ENCODE measurements at places on chromosomes 5 and 9.

GRCh38 chr5:149392718-149393117 is 13.6 kb upstream of the IL17B start:
- DNase-seq, result no peak

GRCh38 chr5:112440031-112440430 is 21.0 kb upstream of the EPB41L4A start:
- no peak for DNase-seq

- DNase-seq, result no peak
Measured at GRCh38 chr9:114046875-114047274, 31.2 kb downstream of the AMBP start.

DNA sequence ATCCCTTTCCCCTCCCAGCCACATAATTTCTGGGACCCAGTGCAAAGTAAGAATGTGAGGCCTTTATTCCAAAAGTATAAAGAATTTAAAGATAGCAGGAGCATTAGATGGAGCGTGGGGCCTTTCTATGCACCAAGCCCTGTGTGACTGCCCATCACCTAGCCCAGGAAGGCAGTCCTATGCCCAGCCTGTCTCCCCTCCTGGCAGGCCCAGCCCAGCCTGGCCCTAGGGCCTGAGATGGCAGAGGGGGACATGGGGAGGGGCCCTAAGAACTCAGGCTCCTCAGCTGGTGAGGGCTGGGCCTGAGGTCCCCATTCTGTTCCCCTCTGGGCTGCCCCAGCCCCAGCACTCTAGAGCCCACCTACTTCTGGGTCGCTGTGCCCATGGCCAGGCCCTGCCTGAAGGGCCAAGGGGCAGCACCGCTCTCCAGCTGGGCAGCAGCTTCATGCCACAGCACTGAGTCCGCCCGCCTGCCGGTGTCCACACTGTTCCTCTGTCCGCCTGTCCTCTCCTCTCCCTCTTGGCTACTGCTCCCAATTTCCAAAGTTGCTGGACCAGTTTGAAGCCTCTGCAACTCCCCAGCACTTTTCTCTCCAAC is 995 bp upstream of the SLC23A1 start:
- DNase-seq, result no peak

GRCh38 chr5:57429513-57430120 is 53.0 kb downstream of the ACTBL2 start:
- DNase-seq, result no peak

DNA sequence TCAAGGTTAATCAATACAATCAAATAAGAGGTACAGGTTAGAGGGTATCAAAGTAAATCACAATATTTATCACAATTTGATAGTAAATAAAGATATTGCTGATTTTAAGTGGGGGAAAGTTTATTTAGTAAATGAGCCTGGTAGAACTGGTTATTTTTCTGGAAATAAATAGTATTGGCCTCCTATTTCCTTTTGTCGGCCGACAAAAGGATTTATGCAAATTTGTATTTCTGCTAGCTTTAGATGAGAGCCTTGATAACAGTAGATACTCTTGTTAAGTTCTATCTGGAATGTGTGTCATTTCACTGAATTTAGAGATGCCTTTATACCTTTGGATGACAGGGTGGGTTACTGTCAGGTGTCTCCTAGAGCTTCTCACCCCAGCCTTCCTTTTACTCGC is 17.8 kb upstream of the SPATA31E1 start:
- no peak for DNase-seq

DNA sequence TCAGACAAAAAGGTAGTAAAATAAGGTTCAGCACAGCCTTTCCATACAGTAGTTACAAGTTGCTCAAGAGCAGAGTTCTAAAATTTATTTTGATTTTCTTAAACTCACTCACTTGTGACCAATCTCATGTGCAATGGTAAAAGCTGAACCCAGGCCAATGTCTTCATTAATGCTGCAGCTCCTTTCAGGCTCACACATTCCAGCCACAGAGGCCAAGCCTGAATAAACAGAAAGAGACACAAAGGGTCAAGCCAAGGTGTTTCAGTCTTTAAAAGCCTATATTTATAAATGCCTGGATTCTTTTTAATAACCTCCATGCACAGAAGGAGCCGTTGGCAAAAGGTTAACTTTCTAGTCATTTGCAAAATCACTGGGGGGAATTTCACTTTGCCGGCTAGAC is 152.5 kb downstream of the ADAMTS6 start:
- DNase-seq, result no peak

- DNase-seq, result no peak
Measured at GRCh38 chr9:27337236-27337635, 40.3 kb upstream of the EQTN start.

- no peak for DNase-seq
Measured at GRCh38 chr5:149682532-149683075, 47.5 kb upstream of the PPARGC1B start.

DNA sequence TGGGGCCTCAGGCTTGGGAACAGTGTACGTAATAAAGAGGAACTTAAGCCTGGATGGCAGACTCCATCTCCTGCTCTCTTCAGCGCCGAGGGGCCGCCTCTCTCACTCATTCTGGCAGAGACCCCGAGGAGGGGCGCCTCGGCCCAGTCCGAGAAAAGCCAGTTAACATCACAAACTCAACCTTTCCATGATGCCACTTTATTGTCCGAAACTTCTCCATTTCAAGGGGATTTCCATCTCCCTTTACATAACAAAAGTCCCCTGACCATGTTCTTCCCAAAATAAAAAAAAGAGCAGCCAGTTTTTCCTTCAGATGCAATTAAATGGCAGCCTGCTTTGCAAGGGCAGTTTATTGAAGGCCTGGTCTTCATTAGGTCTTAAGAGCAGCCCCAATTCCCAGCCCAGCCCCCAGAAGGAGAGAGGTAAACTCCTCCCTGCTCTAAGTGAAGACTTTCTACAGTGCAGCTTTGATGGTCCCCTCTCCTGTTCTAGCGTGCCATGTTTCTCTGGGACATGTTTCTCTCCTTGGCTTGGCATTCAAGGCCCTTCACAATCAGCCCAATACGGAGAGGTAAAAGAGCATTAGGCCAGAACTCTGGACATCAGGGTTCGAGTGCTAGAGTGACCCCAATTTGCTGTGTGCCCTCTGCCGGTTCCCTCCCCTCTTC is 19.5 kb upstream of the RAB14 start:
- DNase-seq, result no peak

- no peak for DNase-seq
Measured at GRCh38 chr5:159496773-159497172, 166.5 kb upstream of the IL12B start.

DNA sequence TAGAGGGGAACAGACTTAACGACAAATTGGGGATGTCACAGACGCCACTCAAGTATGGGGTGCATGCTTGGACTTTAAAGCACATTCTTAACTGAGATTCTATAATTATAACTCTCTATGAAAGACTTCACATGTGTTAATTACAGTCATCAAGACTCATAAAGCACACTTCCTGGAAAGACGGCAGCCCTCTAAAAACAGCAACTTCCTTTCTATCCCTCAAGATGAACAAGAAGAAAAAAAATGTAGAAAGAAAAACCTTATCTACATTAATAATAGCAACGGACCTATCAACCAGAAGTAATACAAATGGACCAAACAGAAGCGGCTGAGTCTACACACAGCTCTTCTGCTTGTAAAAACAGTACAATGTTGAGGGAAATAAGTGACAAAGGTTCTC is 21.2 kb downstream of the GNAQ start:
- no peak for DNase-seq

GRCh38 chr9:75997206-75997605 is 106.7 kb downstream of the PCSK5 start:
- DNase-seq, result no peak

- no peak for DNase-seq
Measured at GRCh38 chr5:154138701-154139100, 51.8 kb upstream of the GALNT10 start.

DNA sequence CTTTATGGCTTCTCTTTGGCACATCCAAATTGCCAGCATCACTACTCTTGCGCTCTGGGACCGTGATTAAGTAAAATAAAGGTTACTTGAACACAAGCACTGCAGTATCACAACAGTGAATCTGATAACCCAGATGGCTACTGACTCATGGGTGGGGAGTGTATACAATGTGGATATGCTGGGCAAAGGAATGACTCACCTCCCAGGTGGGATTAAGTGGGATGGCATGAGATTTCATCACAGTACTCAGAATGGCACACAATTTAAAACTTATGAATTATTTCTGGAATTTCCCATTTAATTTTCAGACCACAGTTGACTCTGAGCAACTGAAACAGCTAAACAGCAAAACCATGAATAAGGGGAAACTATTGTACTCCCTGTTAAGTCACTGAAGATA is 4.3 kb downstream of the GFM2 start:
- DNase-seq, result no peak

- no peak for DNase-seq
Measured at GRCh38 chr9:100525563-100525962, 52.3 kb upstream of the CAVIN4 start.

DNA sequence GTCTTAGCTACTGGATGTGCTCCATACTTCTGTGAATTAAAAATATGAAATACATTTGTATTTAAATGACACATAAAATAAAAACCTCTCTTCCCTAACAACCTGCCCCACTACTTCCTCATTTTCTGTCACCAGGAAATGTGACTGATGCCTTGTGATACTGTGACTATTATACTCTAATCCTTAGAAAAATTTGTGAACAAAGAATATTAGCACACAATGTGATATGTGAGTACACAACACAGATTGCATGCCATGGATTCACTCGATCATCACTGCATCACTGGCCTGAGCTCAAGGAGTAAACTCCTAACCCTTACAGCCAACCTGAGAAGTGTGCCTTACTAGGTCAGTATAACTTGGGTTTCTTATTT is 281.0 kb downstream of the EFNA5 start:
- no peak for DNase-seq

Data from NCI-H774 (cell line).